Stimulated activated CD4-positive, alpha-beta T cell treated with anti-CD3 and anti-CD28 coated beads, TNF-alpha, amount 100 ng/mL, for 24 hours (primary cell): ENCODE measurements at places on chromosomes 3 and 15.

DNA sequence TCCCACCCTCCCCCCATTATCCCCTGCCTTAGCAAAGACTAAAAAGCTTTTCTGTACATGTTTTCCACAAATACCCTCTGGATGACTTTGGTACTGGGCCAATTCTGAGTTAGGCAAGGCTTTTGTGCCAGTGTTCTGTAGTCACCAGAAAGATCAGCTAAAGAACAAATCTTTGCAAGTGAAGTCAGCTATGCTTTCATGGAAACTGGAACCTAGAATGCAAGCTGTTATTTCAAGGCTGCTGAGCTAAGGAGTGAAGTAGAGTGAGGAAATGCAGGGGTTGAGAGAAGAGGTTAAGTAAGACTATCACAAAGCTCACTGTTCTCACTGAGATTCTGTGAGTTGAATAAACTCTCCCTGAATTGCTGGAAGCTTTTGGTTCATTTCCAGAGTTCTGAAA, 107.8 kb upstream of the CNTN3 start:
- no peak for DNase-seq

GRCh38 chr15:69472562-69472961, 19.9 kb downstream of the RPLP1 start:
- no peak for DNase-seq

- DNase-seq: no peak
These were observed 49.5 kb upstream of the SLC9A9 start for GRCh38 chr3:143897576-143898295.

- DNase-seq: no peak
These were observed 208.4 kb upstream of the CD96 start for GRCh38 chr3:111333642-111334041.

- DNase-seq: peak; percentile 22
These were observed at the start of gene CDV3 for GRCh38 chr3:133573629-133574194. Gene CDV3 (plus strand): TSS chr3:133573686. CDS start chr3:133574045, 359 bp downstream.

DNA sequence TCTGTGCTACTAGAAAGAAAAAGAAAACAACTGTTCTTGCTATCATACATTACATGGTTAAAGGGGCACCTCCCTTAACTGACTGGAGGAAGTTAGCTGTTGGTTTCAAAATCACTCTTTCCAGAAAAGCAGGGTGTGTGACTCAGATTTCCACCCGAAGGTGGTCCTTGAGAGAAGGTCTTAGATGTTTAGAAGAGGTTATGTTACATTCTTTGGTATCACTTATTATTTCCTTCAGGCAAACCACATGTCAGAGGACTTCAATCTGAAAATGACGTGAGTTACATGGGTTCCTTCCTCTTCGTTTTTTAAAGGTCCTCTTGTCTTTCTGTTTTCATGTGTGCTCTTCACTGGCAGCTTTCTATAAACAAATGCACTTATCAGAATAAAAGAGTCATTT, 307.9 kb upstream of the CBLB start:
- peak; percentile 18 for DNase-seq

DNA sequence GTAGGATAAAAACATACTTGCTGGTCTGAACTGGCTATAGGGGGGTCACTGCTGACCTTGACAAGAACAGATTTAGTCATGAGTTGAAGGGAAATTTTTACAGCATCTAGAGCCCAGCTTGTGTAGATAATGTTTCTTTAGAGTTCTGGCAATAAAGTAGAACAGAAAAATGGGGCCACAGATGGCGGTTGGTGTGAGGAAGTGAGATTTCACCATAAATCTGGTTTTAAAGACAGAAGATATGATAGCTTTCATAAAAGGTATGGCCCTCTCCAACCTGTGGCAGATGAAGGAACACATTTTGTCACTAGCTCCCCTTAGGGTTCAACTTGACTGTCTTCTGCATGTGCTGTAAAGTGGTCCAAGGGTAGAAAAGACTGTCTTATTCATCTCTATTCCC, 24.3 kb upstream of the IMPDH2 start:
- DNase-seq: no peak

DNA sequence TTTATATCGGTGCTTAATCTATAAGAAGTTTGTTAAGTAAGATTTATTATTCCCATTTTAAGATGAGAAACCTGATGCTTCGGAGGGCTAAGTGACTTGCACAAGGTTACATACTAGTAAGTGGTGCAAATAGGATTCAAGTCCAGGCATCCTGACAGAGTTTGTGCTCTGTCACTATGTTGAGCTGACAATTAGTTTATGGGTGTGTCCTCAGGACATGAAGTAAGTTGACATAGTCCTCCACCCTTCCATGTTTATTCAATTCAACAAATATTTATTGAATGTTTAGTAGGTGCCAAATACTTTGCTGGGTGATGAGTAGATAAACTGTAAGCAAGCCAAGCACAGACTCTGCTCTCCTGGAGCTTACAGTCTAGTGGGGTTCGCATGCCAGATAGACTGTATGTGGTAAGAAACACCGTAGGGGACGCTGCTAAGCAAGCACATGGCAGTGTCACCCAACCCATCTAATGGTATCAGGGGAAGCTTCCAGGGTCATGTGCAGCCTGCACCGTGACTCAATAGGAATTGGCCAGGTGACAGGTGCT, 342.7 kb upstream of the SATB1 start:
- no peak for DNase-seq

GRCh38 chr3:71428841-71429596, 154.5 kb downstream of the FOXP1 start:
- DNase-seq: no peak

DNA sequence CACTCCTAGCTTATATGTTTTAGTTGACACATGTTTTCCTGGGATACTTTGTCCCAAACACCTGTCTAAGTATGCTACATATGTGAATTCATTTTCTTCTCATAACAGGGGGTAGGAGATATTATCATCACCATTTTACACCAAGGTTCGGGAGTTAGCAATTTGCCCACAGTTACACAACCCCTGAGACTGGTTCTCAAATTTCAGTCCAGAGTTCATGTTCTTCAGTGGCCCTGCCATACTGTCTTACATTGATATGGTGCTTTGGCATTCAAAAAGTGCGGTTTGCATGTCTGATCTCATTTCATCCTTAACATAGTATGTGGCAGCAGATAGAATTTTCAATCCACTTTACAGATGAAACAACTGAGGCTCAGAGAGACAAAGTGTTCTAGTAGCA, 38.4 kb downstream of the ROBO2 start:
- DNase-seq: no peak

- no peak for DNase-seq
These were observed 45.0 kb downstream of the RPLP1 start for GRCh38 chr15:69497667-69498066.

GRCh38 chr3:70805061-70805889, 492.8 kb upstream of the MDFIC2 start:
- DNase-seq: no peak

DNA sequence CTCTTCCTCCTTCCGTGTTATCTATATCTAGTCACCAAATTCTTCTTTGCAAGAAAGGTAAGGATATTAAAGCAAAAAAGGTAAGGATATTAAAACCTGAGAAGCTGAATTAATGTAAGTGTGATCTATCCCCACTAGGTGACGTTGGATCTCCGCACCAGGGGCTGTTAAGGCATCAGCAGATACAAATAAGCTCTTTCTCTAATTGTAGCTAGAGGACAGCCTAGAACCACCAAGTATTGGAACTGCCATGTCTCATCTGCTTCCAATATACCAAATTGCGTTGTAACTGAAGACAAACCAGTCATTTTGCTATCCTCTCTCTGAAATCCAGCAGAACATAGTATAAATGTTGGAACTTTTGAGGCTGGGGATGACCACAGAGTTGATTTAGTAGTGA, 471.2 kb upstream of the TGFBR2 start:
- DNase-seq: no peak

DNA sequence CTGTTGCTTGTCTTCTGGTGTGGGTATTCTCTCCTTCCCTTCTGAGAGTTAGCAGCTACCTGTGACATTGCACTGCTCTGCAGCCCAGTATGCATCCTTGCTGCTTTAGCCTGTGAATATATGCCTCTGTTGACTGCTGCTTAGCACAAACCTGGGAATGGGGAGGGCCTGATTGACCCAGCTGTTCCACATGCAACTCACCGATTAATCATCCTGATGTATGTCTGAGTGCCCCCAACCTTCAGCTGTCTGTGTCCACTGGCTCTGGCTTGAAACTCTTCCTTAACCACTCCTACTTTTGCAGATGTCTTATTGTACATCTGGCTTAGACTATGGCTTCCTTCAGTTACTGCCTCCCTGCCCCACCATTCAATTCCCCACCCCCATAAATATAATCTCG, 119.1 kb downstream of the RASA2 start:
- no peak for DNase-seq

DNA sequence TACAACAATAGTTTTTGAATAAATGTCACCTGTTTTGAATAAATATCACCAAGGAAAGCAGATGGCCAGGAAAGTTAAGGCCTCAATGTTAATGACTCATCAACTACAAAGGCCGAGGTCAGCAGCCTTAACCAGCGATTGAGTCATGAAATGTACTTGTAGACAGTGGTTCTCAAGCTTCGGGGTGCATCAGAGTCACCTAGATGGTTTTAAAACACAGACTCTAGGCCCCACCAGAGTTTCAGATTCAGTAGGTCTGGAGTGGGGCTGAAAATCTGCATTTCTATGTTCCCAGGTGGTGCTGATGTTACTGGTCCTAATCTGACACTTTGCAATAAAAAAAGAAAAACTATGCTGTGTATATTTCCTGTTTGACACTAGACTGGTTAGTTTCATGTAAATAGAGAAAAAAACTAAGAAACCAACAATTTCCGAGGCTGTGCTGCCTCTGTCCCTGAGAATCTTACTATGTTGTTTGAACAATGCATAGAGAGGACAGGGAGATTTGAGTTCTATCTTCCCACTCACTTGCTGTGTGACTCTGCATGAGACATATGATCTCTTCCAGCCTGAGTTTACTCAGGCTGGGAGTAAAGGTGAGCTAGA, 9.8 kb downstream of the RAB27A start:
- peak; percentile 46 for DNase-seq

GRCh38 chr3:127256138-127256537, 31.7 kb downstream of the PRR20G start:
- DNase-seq: no peak

DNA sequence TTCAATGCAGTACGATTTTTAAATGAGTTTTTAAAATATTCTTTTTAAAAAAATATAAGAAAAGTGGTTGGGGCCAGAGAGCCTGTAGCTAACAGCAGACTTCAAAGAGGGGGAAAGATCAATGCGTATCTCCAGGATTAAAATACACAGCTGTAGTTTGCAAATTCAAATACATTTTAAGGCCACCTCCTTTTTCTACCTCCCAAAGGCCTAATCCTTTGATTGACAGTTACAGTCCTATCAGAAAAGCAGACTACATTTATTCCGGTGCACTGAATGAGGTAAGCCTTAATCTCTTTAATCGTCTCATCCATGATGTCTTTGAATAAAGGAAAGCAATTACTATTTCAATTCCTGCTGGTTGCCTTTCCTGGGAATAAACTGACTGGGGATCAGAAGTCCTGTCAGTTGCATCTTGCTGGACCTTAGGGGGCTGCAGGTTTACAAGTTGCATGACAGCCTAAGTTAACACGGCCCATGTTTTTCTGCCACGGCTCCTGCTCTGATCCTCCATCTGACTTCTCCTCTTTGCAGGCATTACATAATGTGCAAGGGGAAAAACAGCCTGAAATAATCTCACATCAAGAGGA, 51.7 kb downstream of the CADPS start:
- no peak for DNase-seq

DNA sequence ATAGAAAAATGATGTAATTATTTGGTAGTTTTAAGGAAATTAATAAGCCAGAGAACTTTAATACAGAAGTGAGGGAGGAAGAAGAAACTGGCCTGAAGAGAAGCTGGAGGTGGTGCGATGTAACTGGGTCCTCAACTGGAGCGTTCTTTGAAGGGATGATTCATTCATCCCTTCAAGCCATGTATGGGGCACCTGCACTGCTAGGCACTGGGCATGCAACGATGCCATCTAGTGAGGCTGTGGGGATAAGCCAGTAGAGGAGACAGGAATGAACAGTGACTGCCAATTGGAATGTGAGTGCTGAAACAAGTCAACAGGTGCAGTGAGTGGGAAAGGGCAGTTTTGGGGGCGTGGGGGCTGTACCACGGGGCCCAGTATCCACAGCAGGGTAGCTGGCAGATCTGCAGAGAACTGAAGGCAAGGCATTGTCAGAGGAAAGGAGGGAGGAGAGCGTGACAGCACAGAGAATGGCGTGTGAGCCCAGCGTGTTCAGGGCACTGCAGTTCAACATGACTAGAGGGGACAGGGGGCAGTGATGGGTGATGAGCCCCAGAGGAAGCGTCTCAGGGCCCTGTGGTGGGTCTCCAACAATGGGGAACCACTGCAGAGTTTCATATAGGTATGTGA, 3.8 kb upstream of the KIF23 start:
- no peak for DNase-seq

DNA sequence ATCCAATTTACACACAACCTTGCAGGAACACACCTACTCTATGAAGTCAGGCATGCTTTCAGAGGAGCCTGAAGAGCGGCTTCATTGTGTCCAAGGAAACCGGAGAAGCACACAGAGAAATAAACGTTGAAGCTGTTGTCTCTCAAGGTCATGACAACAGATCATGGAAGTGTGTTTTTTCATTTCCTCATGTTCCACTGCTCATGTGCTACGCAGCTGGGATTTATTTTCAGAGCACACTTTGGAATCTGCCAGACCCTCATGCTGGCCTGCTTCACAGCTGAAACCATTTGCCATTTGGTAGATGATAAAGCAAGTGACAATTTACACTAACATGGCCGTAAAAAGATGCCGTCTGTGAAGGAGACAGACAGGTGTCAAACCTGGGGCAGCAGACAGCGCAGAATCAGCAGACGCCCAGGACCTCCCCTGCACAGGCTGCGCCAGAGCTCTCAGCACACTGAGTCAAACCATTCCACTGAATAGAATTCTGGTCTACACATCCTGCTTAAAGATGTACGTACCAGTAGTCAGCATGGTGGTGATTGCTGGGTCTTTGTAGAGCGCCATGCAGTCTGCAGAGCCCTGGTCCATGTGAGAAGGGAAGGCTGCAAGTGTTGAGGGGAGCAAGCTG, 99.3 kb downstream of the ARNT2 start:
- DNase-seq: no peak

GRCh38 chr3:115108614-115109013, 38.5 kb downstream of the ZBTB20 start:
- DNase-seq: no peak

GRCh38 chr3:123163141-123163540, 38.6 kb upstream of the SEC22A start:
- no peak for DNase-seq

- DNase-seq: no peak
These were observed 120.4 kb downstream of the LPP start for GRCh38 chr3:188274249-188274915.

GRCh38 chr15:99550077-99550476, 15.7 kb upstream of the MEF2A start:
- DNase-seq: peak; percentile 24

DNA sequence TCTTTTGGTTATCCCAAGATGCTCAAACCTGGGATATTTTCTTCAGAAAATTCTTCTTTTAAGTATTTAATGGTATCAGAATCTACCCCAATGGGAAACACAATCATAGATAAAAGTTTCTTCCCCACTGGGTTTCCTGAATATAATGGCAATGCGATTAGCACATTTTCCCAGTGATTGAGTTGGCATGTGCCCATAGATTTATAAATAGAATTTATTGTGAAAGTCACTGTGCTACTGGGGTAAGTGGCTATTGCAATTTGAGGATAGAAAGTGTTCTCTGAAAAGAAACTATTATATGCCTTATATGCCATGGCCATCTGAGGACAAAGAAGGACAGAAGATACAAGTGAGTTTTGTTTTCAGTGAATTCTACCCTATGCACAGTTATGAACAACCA, 99.0 kb upstream of the RBMS3 start:
- DNase-seq: no peak

- DNase-seq: no peak
These were observed 80.6 kb downstream of the PCOLCE2 start for GRCh38 chr3:142808103-142808917.

GRCh38 chr15:29103824-29104565, 165.6 kb downstream of the NSMCE3 start:
- peak; percentile 59 for DNase-seq
